ENCODE measurements at places on chromosomes 11 and 22. TPM values are rescaled to one million over a fixed set of nuclear protein-coding genes. Genes with fewer than 3 reads are reported as not detected.

The PKDREJ gene
- under 0.01 TPM for total RNA-seq

- no peak for DNase-seq
- H3K27me3 ChIP-seq = no peaks in the 10 kb centered on the region
- H3K4me1 ChIP-seq = no peaks in the 10 kb centered on the region
- no peak overlapping the region for H3K4me3 ChIP-seq
- H3K27ac ChIP-seq = no peak overlapping the region
Measured at GRCh38 chr11:104320956-104321355, 157.0 kb upstream of the PDGFD start.

The OR8D1 gene
- total RNA-seq = not detected

The OR52N4 gene
- not detected for total RNA-seq

The KLHDC7B gene
- total RNA-seq = not detected

GRCh38 chr11:122803306-122803705 lies 35.0 kb upstream of the CRTAM start:
- H3K27me3 ChIP-seq = no peaks in the 10 kb centered on the region
- no peak overlapping the region for H3K27ac ChIP-seq
- H3K36me3 ChIP-seq = no peaks in the 10 kb centered on the region
- no peak for DNase-seq
- no peak overlapping the region for H3K4me3 ChIP-seq
- H3K4me1 ChIP-seq = no peaks in the 10 kb centered on the region

The CD3G gene
- 0.27 TPM for total RNA-seq

- no peak for DNase-seq
- H3K4me1 ChIP-seq = no peaks in the 10 kb centered on the region
- no peak overlapping the region for H3K27ac ChIP-seq
- H3K4me3 ChIP-seq = no peak overlapping the region
- H3K36me3 ChIP-seq = peaks cover 2% of the 10 kb centered on the region
Measured at GRCh38 chr22:48714231-48714630, 1113.4 kb downstream of the BRD1 start.

The LIF gene
- total RNA-seq = 11.3 TPM

DNA sequence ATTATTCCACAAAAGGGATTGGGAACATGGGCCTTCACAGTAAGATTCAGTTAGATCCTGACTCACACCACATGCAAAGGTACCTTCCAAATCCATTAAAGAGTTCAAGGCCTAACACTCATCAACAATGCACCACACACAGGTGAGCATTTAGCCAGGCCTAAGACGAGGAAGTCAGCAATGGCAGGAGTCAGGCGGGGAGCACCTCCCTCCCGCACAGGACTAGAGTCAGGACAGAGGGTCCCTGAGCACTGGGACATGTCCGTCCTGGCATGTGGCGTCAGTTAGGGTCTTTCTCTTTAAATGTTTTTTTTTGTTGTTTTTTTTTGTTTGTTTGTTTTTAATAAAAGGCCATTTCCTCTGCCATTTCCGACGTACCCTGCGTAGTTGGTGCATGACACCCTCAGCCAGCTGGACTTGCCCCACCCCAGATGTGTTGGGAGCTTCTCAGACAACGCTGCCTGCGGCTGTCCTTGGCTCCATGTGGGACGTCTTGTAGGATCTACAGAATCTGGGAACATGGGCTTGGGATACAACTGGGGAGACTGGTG lies 1458.6 kb downstream of the BRD1 start:
- H3K27ac ChIP-seq = no peak overlapping the region
- no peaks in the 10 kb centered on the region for H3K36me3 ChIP-seq
- no peak overlapping the region for H3K4me3 ChIP-seq
- no peak for DNase-seq

- no peaks in the 10 kb centered on the region for H3K27me3 ChIP-seq
- no peaks in the 10 kb centered on the region for H3K4me1 ChIP-seq
- H3K36me3 ChIP-seq = peaks cover 5% of the 10 kb centered on the region
- no peak overlapping the region for H3K4me3 ChIP-seq
- DNase-seq = no peak
Measured at GRCh38 chr11:73971175-73971719, 11.4 kb downstream of the UCP2 start.

GRCh38 chr11:69044111-69045013 lies 4.4 kb upstream of the TPCN2 start:
- DNase-seq = no peak
- H3K27me3 ChIP-seq = no peaks in the 10 kb centered on the region
- no peak overlapping the region for H3K27ac ChIP-seq
- H3K36me3 ChIP-seq = no peaks in the 10 kb centered on the region

GRCh38 chr11:104467404-104467803 lies 303.5 kb upstream of the PDGFD start:
- H3K27me3 ChIP-seq = no peaks in the 10 kb centered on the region
- H3K4me1 ChIP-seq = no peaks in the 10 kb centered on the region
- no peaks in the 10 kb centered on the region for H3K36me3 ChIP-seq

DNA sequence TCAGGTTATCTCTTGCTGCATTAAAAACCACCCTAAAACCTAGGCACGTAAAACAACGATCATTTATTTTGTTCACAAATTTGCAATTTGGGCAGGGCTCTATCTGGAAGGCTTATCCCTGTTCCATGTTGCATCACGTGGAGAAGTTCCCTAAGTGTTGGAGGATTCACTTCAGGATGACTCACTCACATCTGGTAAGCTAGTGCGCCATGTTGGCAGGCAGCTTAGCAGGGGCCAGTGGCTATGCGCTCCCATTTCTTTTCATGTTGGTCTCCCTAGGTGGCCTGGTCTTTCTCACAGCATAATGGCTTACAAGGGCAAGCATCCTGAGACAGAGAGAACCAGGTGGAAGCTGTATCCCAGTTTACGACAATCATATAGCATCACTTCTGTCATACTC lies 226.8 kb downstream of the BLID start:
- H3K27ac ChIP-seq = no peak overlapping the region
- H3K4me1 ChIP-seq = peaks cover 29% of the 10 kb centered on the region
- no peaks in the 10 kb centered on the region for H3K27me3 ChIP-seq
- no peak overlapping the region for H3K4me3 ChIP-seq
- no peaks in the 10 kb centered on the region for H3K36me3 ChIP-seq
- no peak for DNase-seq

GRCh38 chr22:23800297-23801237 lies 13.8 kb downstream of the SMARCB1 start:
- no peak overlapping the region for H3K27ac ChIP-seq
- no peak for DNase-seq
- H3K4me3 ChIP-seq = no peak overlapping the region
- H3K4me1 ChIP-seq = no peaks in the 10 kb centered on the region
- H3K27me3 ChIP-seq = no peaks in the 10 kb centered on the region
- peaks cover 46% of the 10 kb centered on the region for H3K36me3 ChIP-seq

The TIMP3 gene
- 471 TPM for total RNA-seq

The PLAAT2 gene
- not detected for total RNA-seq

DNA sequence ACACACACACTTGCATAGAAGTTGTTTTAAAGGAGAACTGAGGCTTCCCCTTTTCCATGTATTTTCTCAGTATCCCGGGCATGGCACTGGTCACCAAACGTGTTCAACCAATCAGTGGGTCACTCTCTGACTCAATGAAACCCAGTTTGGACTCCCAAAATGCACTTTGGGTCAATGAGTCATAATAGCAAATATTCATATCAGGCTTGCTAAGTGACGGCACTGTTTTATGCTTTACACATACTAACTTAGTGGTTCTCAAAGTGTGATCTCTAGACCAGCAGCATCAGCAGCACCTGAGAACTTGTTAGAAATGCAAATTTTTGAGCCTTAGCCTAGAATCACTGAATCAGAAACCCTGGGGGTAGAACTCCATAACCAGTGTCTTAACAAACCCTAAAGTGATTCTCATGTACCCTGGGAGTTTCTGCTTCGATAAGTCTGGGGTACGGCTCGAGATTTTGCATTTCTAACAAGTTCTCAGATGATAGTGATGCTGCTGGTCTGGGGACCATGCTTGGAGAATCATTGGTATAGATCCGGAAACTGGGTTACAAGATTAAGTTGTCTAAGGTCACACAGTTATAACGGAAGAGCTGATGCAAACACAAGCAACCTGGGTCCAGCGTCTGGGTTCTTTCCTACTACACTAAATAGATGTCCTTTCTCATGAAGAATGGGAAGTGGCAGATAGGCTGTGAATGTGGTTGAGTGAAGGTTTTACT lies 35.6 kb downstream of the ETS1 start:
- H3K36me3 ChIP-seq = no peaks in the 10 kb centered on the region
- DNase-seq = no peak
- H3K27me3 ChIP-seq = no peaks in the 10 kb centered on the region
- no peak overlapping the region for H3K27ac ChIP-seq
- no peak overlapping the region for H3K4me3 ChIP-seq
- H3K4me1 ChIP-seq = peaks cover 4% of the 10 kb centered on the region

The USP2 gene
- total RNA-seq = 0.68 TPM

GRCh38 chr11:33039274-33040032 lies at the start of gene TCP11L1:
TSS of gene TCP11L1 (plus strand) at chr11:33039572. CDS start at chr11:33043774, 4,202 bp downstream.
- DNase-seq = peak; percentile 82
- peaks cover 7% of the 10 kb centered on the region for H3K4me1 ChIP-seq
- H3K27me3 ChIP-seq = no peaks in the 10 kb centered on the region
- no peaks in the 10 kb centered on the region for H3K36me3 ChIP-seq
- peak within 1 kb of the TSS; percentile 91 for H3K4me3 ChIP-seq
- H3K27ac ChIP-seq = peak within 1 kb of the TSS; percentile 95

The PLAAT5 gene
- 1.8 TPM for total RNA-seq

The PRR5L gene
- total RNA-seq = 11.8 TPM

DNA sequence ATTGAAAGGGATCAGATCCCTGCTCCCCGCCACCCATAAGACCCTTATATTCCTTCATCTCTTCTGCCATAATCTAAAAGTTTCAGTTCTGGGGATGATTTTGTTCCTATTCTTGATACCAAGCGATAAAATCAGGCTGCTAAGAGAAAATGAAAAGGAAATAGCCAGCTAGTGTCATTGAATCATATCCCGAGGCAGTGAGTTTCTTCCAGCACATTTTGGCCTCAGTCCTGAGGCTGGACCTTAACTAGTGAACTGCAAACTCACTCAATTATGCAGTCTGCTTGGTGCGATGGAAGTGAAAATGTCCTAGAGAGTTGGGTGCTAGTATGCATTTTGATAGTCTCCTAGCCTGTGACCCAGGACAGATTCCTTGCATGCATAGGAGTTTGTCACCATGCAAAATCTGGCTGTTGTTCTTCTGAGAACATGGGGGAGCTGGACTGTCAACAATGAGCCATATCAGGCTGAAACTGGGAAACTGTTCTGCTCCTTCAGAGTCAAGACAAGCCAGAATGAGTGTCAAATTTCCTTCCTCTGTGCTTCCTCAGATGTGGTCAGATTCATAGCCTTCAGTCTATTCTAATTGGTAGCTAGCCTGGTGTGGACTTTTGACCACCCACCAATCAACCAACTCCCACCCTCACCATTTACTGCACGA lies 102.9 kb downstream of the CCDC81 start:
- no peak for DNase-seq
- no peak overlapping the region for H3K4me3 ChIP-seq
- peak overlapping the region; percentile 29 for H3K27ac ChIP-seq
- H3K27me3 ChIP-seq = no peaks in the 10 kb centered on the region

DNA sequence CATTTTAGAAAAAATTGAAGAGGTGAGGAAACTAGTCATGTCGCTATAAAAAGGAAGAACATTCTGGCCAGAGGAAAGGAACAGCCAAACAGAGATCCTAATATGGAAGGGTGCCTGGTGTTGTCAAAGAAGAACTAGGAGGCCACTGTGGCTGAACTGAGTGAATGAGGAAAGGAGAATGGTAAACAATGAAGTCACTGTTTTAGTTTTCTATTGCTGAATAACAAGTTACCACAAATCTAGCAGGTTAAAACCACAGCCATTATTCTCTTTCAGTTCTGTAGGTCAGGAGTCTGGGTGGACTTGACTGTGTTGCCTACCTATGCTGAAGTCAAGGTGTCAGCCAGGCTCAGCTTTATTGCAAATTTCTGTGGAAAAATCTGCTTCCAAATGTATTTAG lies 549.3 kb upstream of the CCDC90B start:
- DNase-seq = no peak
- no peak overlapping the region for H3K27ac ChIP-seq
- H3K4me3 ChIP-seq = no peak overlapping the region
- no peaks in the 10 kb centered on the region for H3K27me3 ChIP-seq
- H3K36me3 ChIP-seq = no peaks in the 10 kb centered on the region

GRCh38 chr11:75301131-75301530 lies 50.3 kb downstream of the ARRB1 start:
- no peak for DNase-seq
- no peak overlapping the region for H3K27ac ChIP-seq
